ENCODE measurements at places on chromosomes 2 and 18.

DNA sequence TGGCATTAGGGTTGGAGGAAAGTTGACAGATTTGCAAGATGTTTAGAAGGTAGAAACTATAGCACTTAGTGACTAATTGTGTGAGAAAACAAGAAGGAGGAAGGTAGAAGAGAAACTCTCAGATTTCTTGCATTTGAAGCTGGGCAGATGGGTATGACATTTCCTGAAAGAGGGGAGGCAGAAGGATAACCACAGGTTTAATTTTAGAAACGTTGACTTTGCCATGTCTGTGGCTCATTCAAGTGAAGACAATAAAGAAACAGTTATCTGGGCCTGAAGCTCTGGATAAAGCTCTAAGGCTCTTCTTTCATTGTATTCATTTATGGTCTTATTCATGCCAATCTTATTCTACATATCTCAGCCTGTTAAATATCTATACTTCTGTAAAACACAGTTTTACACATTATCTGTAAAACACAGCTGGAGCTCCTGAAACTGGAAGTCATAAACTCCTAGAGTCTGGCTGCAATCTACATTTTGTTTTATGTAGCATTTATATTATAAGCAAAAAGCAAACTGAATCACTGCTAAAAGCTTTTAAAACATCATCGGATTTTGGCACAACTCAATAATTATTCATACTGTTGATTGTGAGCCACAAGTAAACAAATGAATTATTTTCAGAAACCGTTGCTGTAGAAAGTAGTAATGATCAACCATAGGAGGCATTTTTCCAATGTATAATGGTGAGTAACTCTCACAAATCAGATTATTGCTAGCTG, 138.5 kb downstream of the RIT2 start:
- no peak for DNase-seq

DNA sequence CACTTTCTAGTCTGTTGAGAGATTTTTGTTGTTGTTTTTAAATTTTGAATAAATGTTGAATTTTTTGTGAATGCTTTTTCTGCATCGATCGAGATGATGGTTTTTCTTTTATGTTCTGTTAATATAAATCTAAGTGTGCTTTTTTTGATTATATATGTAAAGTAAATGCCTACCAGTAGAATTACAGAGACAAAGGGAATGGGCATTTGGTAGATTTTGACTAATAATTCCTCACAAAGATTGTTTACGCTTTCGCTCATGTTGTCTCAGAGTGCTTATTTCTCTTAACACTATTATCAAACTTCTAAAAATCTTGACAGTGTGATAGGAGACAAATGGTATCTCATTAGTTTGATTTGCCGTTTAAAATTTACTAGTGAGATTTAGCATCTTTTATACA, 3.7 kb downstream of the MYO3B start:
- DNase-seq = no peak

GRCh38 chr2:134663451-134664450, 55.0 kb downstream of the TMEM163 start:
- no peak for DNase-seq

- peak; percentile 77 for DNase-seq
Observed at GRCh38 chr2:113791697-113792590, 35.5 kb upstream of the SLC35F5 start.

- no peak for DNase-seq
Observed at GRCh38 chr2:71609958-71610357, 156.6 kb downstream of the DYSF start.
